Natural killer cell (primary cell): ENCODE measurements at places on chromosomes 7 and 10. TPM values are rescaled to one million over a fixed set of nuclear protein-coding genes. Genes with fewer than 3 reads are reported as not detected.

The CCDC7 gene
- total RNA-seq: 51.1 TPM

GRCh38 chr7:135175931-135176330 is 5.4 kb upstream of the CYREN start:
- no peak overlapping the region for H3K27ac ChIP-seq
- no peaks in the 10 kb centered on the region for H3K27me3 ChIP-seq
- peaks cover 9% of the 10 kb centered on the region for H3K4me1 ChIP-seq

DNA sequence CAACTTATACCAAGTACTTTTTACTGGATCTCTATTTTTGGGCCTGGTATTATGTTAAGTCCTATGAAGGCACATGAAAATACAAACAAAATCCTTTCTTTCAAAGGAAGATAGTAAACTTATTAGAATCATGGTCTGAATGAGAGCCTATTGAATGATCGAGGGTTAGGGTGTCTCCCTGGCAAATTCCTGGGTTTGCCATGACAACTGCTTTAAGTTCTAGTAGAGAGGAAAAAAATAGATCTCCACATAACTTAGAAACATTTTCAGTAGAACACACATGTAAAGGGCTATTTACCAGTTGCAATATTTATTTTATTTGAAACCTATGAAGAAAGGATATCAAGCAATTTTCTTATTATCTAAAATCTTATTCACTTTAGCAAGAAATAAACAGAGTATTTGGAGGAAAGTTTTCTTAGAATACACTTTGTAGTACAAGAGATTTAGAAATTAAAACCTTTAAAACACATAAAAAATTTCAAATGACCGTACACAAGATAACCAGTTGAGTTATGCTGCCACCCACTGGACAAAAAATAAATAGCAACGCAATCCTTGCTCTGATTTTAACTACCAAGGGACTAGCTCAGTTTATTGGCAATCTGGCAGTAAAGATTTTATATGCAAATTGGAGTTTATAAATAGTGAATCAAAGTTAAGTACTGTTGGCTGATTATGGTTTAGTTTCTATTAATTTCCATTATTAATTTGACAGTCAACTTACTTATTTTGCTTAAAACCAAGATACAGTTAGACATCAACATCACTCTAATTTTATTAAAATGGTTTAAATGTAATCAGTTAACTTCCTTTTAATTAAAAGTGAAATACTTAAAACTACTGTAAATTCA is 33.9 kb downstream of the CACUL1 start:
- H3K4me3 ChIP-seq: no peak overlapping the region
- H3K4me1 ChIP-seq: no peaks in the 10 kb centered on the region
- no peaks in the 10 kb centered on the region for H3K27me3 ChIP-seq
- H3K36me3 ChIP-seq: peaks cover 8% of the 10 kb centered on the region

- H3K27me3 ChIP-seq: peaks cover 7% of the 10 kb centered on the region
- no peak overlapping the region for H3K27ac ChIP-seq
- DNase-seq: no peak
- no peak overlapping the region for H3K4me3 ChIP-seq
- H3K36me3 ChIP-seq: no peaks in the 10 kb centered on the region
These were observed 21.0 kb upstream of the ASB15 start for GRCh38 chr7:123580406-123581161.

The PRKCQ gene
- 69.5 TPM for total RNA-seq

DNA sequence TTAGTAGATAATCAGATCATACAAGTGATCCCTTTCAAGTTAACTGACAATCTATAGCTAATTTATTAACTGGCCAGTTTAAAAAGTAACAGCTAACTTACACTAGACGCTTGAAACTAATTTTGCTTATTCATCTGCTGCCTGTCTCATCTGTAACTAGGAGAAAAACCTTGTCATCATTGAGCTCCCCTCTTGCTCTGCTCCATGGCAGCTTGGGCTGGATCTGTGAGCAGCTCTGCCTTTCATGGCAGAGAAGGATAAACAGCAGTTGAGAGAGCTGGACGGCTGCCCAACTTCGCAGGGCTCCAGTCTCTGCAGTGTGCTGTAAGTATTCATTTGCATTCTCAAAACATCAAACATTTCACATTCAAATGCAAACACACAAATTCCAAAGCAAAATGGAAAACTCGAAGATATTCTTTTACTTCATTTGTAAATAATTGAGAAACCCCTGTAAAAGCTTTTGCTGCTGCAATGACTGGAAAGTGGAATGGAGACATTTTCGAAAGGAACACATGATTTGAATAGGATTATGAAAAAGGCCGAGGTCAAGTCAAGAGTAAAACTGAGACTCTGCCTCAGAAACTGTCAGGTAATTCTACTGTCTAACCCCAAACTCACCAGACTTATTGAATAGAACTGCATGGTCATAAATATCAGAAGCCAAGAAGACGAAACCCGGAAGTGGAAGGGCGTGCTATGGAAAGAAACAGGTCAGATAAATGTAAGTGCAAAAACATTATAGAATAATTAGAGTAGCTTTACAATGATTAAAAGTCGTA is 17.6 kb downstream of the SLC35B4 start:
- no peak overlapping the region for H3K4me3 ChIP-seq
- H3K27ac ChIP-seq: no peak overlapping the region
- H3K36me3 ChIP-seq: peaks cover 45% of the 10 kb centered on the region
- DNase-seq: no peak
- H3K4me1 ChIP-seq: no peaks in the 10 kb centered on the region

DNA sequence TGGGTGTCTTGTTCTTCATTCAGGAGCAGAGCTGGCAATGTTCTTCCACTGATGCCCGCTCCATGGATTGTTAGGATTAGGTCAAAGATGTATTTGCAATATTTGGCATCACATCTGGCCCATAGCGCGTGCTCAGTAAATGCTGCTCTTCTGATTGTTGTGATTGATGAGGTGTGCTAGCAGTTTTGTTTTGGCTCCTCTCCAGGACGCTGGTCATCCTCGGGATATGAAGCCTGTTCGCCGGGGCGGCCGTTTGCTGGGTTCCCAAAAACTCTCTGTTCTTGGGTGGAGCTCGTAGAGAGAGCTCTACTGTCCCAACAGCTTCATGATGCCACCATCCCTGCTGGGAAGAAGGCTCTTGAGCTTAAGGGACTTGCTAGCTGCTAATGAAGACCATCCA is 96.9 kb downstream of the XRCC2 start:
- H3K27me3 ChIP-seq: no peaks in the 10 kb centered on the region
- no peaks in the 10 kb centered on the region for H3K4me1 ChIP-seq
- H3K4me3 ChIP-seq: no peak overlapping the region
